ENCODE measurements at places on chromosomes 1 and 21. TPM values are rescaled to one million over a fixed set of nuclear protein-coding genes. Genes with fewer than 3 reads are reported as not detected.

FOXD2 gene
- total RNA-seq, result not detected

SPRR2D gene
- not detected for total RNA-seq

LCE3D gene
- total RNA-seq, result not detected

TMEM54 gene
- total RNA-seq, result 14.2 TPM

KCNC4 gene
- total RNA-seq, result 6.1 TPM

LEFTY1 gene
- 0.55 TPM for total RNA-seq

KCNJ9 gene
- 0.05 TPM for total RNA-seq

CD34 gene
- total RNA-seq, result 69.6 TPM

- DNase-seq, result no peak
Observed at GRCh38 chr1:7915826-7916500, 24.7 kb downstream of the TNFRSF9 start.

GRCh38 chr1:223345720-223346119, 18.3 kb downstream of the SUSD4 start:
- DNase-seq, result no peak

DNA sequence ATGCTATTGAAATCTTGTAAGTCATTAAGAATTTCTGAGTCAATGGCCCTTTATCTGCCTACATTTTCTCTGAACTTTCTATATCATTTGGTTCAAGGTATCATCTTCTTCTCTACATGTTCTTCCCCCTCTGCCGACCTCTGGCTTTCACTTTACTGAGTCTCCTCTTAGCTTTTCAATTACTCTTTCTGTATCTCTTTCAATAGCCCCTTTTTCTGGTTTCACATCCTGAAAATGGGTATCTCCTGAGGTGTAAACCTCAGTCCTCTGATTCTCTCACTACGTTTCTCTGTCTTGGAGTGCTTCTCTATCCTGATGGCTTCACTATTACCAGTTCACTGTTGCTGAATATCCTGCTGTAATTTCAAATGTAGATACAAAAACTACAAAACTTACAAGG, 98.9 kb downstream of the LYST start:
- no peak for DNase-seq

GRCh38 chr1:107514841-107515240, 374.0 kb downstream of the NTNG1 start:
- DNase-seq, result no peak

DNA sequence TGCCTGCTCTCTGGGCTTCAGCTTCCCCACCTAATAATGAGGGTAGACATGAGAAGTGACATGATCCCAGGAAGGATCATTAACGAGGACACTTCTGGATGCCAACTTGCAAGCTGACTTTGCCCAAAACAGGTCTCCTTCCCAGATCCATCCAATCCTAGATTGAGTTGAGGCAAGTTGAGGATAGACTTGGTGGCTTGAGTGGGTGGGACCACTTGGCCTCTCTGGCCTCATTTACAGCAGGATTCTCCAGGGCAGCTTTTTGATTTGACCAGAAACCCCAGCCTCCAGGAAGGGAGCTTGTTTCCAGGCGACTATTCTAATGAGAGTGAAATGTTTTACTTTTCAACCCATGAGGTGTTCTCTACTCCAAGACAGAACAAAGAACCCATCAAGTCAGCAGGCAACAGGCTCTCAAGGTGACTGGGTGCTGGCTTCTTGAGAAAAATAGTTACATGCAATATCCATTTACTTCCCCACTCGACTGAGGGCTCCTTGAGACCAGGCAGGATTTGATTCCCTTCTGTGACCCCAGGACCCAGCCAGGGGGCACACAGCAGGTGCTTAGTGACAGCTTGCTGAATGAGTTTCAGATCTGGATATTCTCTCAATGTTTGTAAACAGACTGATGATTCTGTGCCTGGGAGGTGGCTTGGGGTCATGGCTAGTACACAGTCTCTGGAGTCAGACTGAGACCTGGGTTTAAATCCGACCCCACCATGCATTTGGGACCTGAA, 128.2 kb downstream of the DMRTB1 start:
- no peak for DNase-seq

GRCh38 chr1:216710055-216710454, 13.2 kb downstream of the ESRRG start:
- DNase-seq, result no peak

DNA sequence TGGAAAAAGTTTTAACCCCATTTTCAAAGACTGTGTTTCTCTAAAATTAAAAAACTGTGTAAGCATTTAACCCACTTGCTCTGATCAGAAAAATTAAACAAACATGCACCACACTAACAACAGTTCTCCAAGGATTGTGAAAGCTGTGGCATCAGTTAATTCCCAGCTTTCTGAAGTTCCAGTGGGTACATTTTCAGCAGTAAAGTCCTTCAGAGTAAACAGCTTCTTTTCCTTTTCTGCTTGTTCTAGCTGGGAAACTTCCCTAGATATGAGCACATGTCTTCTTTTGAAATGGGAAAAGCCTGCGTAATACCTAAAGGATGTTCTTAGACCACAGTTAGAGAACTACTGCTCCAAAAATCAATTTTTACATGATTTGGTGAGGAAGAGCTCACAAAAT, 11.1 kb downstream of the PRRX1 start:
- no peak for DNase-seq

- no peak for DNase-seq
Observed at GRCh38 chr1:102183711-102184110, 187.0 kb upstream of the OLFM3 start.

DNA sequence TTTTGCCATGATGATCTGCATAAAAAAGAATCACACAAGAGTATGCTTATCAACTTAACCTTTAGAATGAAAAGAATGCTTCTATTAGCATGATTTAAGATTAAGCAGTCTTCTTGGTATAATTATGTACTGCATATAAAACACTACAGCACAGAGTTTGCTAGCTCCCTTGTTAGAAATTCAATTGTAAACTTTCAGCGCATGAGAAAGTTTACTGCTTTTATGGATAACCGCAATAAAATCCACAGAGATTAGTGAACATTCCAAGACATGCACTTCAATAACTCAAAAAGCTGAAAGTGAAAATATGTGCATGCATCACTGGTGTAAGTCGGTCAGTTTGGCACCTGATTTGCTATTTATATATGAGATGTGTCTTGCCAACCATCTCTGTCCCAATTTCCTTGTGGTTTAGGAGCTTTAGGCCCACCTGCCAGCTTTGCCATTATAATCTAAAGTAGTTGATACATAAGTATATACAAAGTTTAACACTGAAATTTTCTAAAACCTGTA, 16.9 kb downstream of the CCT8 start:
- DNase-seq, result no peak

GRCh38 chr1:153057375-153057774, at the start of gene SPRR2A:
Gene SPRR2A (minus strand): TSS chr1:153057512. CDS start chr1:153056735, 777 bp downstream.
- DNase-seq, result no peak

GRCh38 chr1:9909234-9910046, 629 bp downstream of the CTNNBIP1 start:
- DNase-seq, result peak; percentile 23

DNA sequence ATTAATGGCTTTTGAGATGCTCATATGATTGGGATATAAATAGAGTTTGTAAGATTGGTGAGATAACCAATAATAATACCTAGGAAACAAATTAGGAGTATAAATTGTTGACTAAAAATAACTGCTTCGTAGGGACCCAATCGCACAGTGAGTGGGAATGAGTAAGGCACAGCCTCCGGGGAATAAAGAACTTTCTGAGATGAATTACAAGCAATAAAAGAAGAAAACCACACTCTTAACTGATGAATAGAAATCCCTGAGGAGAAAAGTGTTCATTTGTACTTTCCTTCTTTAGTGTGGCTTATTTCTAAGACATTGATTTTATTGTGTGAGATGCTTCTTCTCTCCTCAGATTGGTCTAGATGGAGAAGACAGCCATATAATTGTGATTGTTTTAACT, 443.4 kb upstream of the PRMT6 start:
- DNase-seq, result no peak

GRCh38 chr1:76666499-76666898, 200.8 kb upstream of the ST6GALNAC5 start:
- DNase-seq, result peak; percentile 14

GRCh38 chr21:15763359-15763758, 33.6 kb downstream of the USP25 start:
- no peak for DNase-seq

- DNase-seq, result no peak
Observed at GRCh38 chr1:96357141-96357765, 364.3 kb upstream of the PTBP2 start.

- DNase-seq, result no peak
Observed at GRCh38 chr1:195714248-195714647, 894.0 kb downstream of the KCNT2 start.

DNA sequence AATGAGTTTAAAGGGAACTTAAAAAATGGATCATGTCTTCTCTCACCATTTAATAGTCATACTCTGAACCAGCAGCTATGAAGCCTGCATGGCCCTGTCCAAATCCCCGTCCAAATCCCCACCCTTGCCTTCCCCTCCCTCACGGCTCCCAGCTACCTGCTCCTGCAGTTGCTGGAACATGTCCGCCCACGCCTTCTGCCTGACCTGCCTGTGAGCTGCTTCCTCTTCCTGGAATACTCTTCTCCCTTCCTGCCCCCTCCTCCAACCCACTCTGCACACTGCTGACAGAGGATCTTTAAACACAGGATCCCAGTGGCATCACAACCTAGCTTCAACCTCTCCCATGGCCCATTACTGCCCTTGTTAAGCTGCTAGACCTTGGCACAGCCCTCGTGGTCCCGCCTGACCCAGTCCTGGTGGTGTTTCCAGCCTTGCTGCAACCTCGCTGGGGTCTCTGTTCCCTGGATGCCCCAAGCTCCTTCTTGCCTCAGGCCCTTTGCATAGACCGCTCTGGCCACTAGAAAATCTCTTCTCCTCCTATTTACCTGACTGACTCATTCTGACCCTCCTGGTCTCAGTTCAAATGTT, 118.3 kb downstream of the PTPRU start:
- no peak for DNase-seq

- no peak for DNase-seq
Observed at GRCh38 chr1:78549331-78549730, 58.6 kb downstream of the PTGFR start.

GRCh38 chr1:209647156-209647555, 5.1 kb downstream of the LAMB3 start:
- no peak for DNase-seq

DNA sequence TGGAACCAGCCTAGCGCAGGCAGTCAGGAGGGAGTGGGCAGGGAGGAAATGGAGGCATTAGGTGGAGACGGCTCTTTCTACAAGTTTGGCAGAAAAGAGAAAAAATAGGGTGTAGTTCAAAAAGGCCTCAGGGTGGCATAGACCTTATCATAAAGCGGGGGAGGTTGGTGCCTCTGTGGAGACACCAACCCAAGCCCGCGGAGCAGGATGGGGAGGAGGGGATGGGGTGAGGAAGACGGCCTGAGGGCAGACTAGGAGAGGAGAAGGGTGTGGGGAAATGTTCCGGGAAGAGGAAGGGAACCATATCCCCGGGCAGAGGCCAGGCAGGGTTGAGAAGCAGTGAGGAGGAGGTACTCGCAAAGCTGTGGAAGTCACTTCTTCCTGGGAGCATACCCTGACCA, 17.4 kb upstream of the SHE start:
- peak; percentile 20 for DNase-seq

DNA sequence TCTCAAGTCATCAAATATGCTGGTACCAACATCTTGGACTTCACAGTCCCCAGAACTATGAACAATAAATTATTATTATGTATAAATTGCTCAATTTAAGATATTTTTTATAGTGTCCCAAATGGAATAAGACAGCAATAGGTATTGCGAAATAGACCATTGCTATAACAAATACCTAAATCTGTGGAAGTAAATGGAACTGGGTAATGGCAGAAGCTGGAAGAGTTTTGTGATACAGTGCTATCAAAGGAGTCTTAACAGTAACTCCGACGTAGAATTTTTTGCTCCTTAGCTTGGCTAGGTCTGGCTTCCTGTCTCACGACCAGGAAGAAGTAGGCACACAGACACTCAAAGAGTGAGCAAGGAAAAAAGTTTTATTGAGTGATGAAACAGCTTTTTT, 1791.5 kb downstream of the PLA2G4A start:
- DNase-seq, result no peak

- DNase-seq, result no peak
Observed at GRCh38 chr1:90370686-90371447, 346.2 kb downstream of the BARHL2 start.

DNA sequence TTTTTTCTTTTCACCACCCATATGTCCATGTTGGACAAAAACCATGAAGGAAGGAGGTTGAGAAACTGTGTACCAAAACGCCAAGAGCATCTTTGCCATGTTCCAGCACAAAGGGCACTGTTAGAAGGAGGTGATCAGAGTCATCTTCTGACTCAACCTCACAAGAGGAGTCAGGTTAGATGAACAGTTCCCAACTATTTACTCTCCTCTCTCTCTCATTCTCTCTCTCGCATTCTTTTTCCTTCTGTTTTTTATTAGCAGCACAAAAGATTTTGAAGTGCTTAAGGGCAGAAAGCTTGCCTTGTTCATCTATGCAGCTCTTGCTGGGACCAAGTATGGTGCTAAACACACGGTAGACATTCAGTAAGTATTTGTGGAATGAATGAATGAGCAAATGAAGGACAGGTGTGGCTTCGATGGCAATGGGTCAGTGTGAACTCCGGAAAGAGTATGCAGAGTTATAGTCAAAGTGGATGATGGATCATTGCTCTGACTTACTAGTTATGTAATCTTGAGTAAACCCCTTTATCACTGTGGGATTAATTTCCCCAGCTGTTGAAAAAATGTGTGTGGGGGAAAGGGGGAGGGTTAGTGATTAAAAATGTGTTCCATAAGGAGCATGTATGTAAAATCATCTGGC, 33.9 kb downstream of the DDR2 start:
- DNase-seq, result no peak

DNA sequence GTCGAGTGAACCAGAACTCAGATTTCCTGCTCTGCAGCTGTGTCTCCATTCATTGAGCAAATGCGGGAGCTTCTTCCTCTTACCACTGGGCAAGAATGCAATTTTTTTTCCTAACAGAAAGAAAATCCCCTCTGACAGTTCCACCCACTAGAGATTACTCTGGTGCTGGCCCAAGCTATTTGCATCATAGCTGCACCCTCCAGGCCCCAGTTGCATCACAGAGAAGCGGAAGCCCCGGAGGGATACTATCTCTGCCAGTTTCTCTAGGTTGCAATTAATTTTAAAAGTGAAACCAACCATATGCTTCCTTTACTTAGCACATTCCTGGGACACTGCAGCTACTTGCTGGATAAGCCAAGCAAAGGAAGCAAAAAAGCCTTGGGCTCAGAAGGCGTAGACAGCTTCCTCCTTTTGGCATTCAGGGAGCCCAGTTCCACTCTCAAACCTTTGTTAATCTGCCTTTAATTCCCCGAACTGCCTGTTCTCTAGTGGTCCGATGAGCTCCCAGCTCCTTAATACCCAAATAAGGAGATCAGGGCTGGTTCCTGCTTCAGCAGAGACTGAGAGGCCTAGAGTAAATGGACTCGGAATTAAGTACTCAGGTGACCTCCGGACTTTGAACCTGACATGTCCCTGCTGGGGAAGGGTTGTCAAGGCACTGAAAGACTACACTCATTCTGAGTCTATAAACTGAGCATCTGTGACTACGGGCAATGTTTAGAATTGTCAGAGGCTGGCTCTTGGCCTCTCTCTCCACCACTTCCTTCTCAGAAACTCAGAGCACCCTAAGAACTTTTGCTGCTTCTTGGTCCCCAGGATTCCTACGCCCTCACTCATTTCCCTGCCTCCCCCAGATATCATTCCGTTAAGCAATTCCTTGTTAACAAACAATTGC, 72.5 kb upstream of the TNFSF18 start:
- peak; percentile 64 for DNase-seq

Measured in left ventricle myocardium inferior (tissue), 1 donor.